ENCODE measurements at places on chromosomes 1 and 21. TPM values are rescaled to one million over a fixed set of nuclear protein-coding genes. Genes with fewer than 3 reads are reported as not detected.

TEKT2 gene
- not detected for total RNA-seq

PLA2G4A gene
- 1.3 TPM for total RNA-seq

RPS6KA1 gene
- total RNA-seq: 111 TPM

MCOLN2 gene
- 11.7 TPM for total RNA-seq

LCE3B gene
- total RNA-seq: not detected

- DNase-seq: no peak
These were observed 108.6 kb downstream of the PBX1 start for GRCh38 chr1:164667600-164667999.

DNA sequence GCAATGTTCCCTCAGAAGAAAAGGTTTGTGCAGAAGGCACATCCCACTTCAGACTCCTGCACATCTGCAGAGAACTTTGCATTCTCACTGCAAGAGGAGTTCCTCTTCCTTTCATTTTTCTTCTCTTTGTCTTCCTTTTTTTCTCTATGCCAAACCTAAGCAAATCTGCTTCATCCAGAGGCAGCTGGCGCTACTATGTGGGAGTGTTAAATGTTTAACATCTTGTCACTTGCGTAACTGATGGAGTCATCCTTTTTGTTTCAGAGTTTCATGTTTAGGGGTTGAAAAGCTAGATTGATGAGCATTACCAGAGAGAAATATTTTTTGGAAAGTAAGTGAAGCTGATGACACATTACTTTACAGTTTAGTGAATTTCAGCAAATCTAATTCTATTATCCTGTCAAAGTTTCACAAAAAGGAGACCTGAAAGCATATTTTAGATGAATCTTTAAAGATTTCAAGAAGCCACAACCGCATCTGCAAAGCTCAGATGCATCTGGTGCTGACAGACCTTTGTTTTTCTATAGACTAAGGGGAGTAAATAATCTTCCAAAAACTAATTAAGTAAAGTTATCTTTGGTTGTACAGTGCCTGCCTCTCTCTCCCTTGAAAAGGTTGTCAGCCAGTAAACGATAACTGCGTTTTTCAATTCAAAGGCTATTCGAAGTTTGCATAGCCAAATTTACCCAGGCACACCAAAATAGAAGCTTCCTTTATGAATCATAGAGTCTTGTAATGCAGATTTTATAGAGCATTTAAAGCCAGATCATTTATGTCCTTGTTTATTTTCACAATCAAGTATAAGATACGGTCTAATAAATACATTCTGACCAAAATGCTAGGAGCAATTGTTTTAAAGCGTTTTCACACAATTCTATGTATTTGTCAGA, 1.2 kb upstream of the LRRC53 start:
- DNase-seq: peak; percentile 9

- DNase-seq: no peak
These were observed 154.1 kb downstream of the ZBTB18 start for GRCh38 chr1:244205171-244205570.

GRCh38 chr1:224774378-224774777, 155.1 kb upstream of the DNAH14 start:
- peak; percentile 18 for DNase-seq

DNA sequence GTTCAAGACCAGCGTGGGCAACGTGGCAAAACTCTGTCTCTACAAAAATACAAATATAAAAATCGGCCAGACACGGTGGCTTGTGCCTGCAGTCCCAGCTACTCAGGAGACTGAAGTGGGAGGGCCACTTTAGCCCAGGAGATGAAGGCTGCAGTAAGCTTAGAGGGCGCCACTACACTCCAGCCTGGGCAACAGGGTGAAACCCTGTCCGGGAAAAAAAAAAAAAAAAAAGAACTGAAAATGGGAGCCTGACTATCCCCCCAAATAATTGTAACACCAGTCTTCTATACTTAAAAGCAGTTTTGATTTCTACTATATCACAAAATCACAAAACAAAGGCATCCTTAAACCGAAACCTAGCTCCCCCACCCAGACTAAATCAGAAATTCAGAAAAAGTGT, 60.3 kb downstream of the CDC42BPA start:
- DNase-seq: peak; percentile 31

DNA sequence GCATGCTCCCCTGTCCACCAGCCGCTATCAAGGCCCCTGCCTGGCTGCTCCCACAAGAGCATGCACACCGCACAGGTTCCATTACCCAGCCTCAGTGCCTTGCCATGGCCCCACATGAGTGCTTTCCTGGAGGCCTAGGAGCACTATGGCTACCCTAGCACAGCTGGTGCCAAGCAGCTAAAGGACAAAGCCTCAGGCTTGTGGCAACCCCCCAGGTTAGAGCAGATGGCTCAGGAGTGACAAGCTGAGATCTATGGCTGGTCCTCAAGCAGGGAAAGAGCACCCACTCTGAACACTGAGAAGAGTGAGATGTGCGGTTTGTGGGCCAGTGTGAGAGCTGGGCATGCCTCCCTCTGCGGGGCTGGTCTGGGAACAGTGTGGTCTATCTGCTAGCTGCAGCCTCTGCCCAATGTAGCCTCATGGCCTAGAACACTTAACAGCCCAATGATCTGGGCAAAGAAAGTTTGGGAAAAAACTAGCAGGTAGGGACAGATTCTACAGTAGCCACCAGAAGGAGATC, 129.8 kb downstream of the VAV3 start:
- DNase-seq: no peak

GRCh38 chr1:172960454-172961208, 90.1 kb downstream of the TNFSF18 start:
- DNase-seq: peak; percentile 54

DNA sequence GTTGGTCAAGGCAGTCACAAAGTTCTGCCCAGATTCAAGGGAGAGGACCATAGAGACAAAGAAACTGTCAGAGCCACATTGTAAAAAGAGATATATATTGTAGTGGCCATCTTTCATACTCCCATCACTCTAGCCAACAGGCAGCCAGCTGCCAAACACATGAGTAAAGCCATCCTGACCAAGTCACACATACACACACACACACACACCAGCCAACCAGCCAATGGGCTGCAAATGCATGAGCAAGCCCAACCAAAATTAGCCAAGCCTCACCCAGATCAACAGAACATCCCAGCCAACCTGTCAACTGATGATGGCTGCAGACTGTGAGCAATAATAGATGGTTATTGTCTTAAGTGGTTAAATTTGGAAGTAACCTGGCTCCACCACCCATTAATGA, 120.7 kb downstream of the SEC16B start:
- DNase-seq: no peak

DNA sequence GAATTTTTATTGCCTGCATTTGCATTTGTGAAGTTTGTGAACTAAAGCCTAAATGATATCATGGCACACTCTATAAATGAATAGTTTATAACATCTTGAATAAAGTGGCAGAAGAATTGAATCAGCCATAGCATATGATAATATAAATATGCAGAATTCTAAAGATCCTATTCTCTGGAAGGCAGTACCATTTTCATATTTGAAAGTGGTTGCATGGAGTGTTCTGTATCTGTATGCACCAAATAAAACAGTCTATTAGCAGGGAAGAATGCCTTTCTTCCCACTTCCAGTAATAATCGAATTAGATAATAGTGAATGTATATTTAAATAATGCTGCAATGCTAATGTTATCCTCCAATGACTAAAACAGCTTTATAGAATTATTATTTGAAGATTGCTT, 57.9 kb upstream of the TRIM67 start:
- no peak for DNase-seq

DNA sequence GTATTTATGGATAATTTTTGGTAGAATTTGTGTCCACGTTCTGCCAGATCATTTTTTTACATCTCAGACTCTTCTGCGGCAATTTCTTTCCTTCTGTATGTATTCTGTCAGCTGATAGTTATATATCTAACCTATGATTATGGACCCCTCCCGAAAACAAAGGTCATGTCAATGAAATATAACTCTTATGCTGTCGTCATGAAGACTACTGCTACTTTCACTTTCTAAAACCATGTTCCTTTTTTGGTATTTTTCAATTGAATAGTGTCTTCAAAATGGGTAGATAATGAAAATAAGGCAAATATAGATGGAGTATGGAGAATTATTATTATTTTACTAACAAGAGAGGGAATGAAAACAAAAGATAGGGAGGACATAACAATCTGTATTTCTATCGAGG, 3.2 kb downstream of the ANGPTL1 start:
- no peak for DNase-seq

- no peak for DNase-seq
These were observed 87.9 kb upstream of the SMYD2 start for GRCh38 chr1:214192825-214193643.

GRCh38 chr1:200891774-200892157, 2.9 kb upstream of the INAVA start:
- DNase-seq: peak; percentile 55

DNA sequence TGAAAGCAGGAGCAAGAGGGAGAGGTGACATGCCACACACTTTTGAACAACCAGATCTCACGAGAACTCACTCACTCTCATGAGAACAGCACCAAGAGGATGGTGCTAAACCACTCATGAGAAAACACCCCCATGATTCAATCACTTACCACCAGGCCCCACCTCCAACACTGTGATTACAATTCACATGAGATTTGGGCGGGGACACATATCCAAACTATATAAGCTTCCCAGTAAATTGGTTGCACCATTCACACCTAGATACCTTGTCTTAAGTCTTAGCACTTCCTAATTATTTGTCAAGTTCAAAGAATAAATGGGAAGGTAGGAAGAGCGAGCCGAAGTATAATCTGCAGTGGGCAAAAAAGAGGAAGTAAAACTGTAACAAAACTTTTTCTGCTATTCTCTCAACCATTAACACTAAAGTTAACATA, 34.3 kb downstream of the AMY1C start:
- DNase-seq: no peak

Data from PC-3 (cell line).